ENCODE measurements at places on chromosomes 11 and 22. TPM values are rescaled to one million over a fixed set of nuclear protein-coding genes. Genes with fewer than 3 reads are reported as not detected.

SPON1 gene
- not detected for total RNA-seq

KRTAP5-2 gene
- total RNA-seq: not detected

MYO18B gene
- 0.04 TPM for total RNA-seq

OR51E2 gene
- total RNA-seq: not detected

C11orf91 gene
- 1.8 TPM for total RNA-seq

MOV10L1 gene
- total RNA-seq: not detected

EIF3L gene
- total RNA-seq: 286 TPM

TMEM191C gene
- 0.98 TPM for total RNA-seq

CYP2D6 gene
- total RNA-seq: 0.52 TPM

FAM180B gene
- not detected for total RNA-seq

MS4A5 gene
- not detected for total RNA-seq

PAX6 gene
- 1.5 TPM for total RNA-seq

FGF3 gene
- total RNA-seq: not detected

GLYAT gene
- total RNA-seq: not detected

PNPLA3 gene
- total RNA-seq: 0.68 TPM

PRODH gene
- 0.51 TPM for total RNA-seq

CRYBA4 gene
- not detected for total RNA-seq

DEPDC7 gene
- 10.1 TPM for total RNA-seq

ASCL2 gene
- total RNA-seq: 0.09 TPM

OR8B4 gene
- not detected for total RNA-seq

XRRA1 gene
- 4.4 TPM for total RNA-seq

SAA1 gene
- 0.42 TPM for total RNA-seq

FEN1 gene
- 107 TPM for total RNA-seq

SRPRA gene
- total RNA-seq: 65.7 TPM

NNMT gene
- total RNA-seq: 244 TPM

YAP1 gene
- total RNA-seq: 48.8 TPM

All from A549 treated with CORT108297 at 1 μM for 4 hours (cell line).